ENCODE measurements at places on chromosomes 2 and 18.
A peak's percentile ranks its signal among the peaks of the same experiment; 100 is the strongest.

- no peak for ATAC-seq
Observed at GRCh38 chr2:227805578-227805977, 8.1 kb upstream of the CCL20 start.

DNA sequence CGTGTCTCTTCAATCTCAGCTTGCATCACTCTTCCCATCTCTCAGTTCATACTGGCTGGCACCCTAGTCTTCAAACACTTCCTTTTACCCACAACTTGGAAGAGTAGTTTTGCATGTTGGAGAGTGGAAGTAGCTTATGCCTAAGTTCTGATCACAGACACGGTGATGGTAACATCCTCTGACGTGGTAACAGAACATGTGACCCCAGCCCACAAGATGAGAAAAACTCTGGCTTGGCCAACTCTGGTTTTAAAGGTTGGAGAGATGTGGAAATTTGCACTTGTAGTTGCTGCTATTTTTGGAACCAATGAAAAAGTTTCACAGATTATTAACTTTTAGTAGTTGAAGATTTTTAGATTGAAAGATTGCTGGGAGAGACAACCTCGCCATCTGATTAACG, 155.4 kb upstream of the SLC35G4 start:
- ATAC-seq: no peak

GRCh38 chr2:163665817-163666216, 70.0 kb downstream of the FIGN start:
- ATAC-seq: no peak

- no peak for ATAC-seq
Observed at GRCh38 chr2:109631741-109632140, 17.6 kb downstream of the SOWAHC start.

DNA sequence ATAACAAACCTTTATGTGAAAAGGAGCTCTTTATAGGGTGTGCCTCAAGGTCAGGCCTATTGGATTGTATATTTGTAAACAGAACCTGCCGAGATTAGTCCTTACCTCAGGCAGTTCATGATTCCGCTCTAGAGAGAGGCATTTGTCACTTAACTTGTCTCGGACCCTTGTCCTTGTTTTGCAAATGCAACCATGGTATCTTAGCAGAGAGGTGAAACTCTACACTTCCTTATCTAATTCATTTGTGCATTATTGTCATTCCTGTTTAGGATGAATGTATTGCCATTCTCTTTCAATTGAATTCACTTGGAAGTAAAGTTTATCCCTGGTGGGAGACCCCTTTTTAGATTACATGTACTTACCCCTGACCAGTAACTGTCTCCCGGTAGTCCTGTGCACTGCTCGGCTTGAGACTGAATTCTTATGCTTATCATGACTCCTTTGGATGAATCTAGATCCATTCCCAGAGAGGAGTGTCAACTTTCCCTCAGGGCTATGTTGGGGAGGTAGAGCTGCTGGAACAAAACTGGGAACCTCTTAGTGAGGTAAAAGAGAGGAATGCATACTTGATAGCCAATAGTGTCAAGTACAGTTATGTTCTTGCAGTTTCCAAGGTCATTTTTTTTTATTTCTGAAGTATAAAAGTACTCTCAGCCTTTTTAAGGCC, 46.6 kb downstream of the SGPP2 start:
- no peak for ATAC-seq

- ATAC-seq: no peak
Observed at GRCh38 chr18:55879331-55879730, 291.3 kb upstream of the TCF4 start.

DNA sequence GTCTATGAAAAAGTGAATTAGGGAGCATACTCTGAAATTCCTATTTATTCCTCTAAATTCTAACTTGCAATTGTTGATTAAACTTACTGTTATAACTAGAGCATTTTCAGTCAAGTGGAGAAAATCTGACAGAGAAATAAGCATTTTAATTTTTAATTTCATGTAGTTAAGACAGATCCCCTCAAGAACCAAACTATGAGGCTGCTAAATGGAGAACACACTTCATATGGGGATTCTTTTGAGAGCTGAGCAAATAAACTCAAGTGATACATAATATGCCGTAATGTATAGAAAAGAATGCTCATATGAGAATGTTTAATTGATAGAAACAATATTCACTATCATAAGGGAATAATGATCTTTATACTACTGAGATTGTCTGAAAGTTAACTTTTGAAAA, 340.8 kb downstream of the ERBB4 start:
- ATAC-seq: no peak

GRCh38 chr18:35193316-35193715, 47.5 kb upstream of the ZNF397 start:
- no peak for ATAC-seq

- no peak for ATAC-seq
Observed at GRCh38 chr18:57839942-57840381, 36.8 kb upstream of the ATP8B1 start.

DNA sequence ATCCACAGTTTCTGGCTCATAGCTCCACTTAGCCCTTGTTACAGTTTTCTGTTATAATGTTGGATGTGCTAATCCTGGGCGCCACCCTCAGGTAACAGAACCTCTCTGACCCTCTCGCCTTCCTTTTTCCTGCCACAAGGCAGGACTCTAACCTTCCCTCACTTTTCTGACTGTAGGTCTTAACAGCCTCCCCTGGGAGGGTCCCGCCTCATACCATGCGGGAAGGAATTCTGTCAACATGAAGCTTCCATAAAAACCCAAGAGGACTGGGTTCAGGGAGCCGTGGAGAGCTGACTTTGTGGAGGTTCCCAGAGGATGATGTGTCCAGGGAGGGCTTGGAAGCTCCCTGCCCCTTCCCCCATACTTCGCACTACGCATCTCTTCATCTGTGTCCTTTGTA, 11.9 kb upstream of the RAB17 start:
- ATAC-seq: no peak

- no peak for ATAC-seq
Observed at GRCh38 chr2:24542269-24542872, 51.3 kb downstream of the NCOA1 start.

GRCh38 chr2:72097276-72097675, 50.4 kb downstream of the CYP26B1 start:
- ATAC-seq: no peak

GRCh38 chr2:156748221-156748620, 312.0 kb downstream of the GPD2 start:
- no peak for ATAC-seq

- no peak for ATAC-seq
Observed at GRCh38 chr18:79129120-79129519, 59.9 kb downstream of the ATP9B start.

DNA sequence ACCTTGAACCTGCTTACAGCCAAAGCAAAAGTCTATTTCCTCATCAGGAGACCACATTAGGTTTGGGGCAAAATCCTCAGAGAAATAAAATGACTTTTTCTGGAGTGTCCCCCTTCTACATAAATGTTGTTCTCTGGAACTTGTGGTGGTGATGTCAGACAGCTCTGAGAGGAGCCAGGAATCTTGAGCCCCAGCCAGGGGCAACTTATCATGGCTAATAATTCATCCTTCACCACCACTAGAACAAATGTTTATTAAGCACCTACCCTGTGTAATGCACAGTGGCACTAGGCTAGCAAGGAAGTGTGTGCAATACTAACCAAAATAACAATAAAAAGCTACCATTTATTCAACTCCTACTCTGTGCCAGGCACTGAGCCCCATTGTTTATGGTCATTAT, 9.0 kb upstream of the BMP10 start:
- no peak for ATAC-seq

- no peak for ATAC-seq
Observed at GRCh38 chr2:120984046-120984445, 248.4 kb downstream of the GLI2 start.

DNA sequence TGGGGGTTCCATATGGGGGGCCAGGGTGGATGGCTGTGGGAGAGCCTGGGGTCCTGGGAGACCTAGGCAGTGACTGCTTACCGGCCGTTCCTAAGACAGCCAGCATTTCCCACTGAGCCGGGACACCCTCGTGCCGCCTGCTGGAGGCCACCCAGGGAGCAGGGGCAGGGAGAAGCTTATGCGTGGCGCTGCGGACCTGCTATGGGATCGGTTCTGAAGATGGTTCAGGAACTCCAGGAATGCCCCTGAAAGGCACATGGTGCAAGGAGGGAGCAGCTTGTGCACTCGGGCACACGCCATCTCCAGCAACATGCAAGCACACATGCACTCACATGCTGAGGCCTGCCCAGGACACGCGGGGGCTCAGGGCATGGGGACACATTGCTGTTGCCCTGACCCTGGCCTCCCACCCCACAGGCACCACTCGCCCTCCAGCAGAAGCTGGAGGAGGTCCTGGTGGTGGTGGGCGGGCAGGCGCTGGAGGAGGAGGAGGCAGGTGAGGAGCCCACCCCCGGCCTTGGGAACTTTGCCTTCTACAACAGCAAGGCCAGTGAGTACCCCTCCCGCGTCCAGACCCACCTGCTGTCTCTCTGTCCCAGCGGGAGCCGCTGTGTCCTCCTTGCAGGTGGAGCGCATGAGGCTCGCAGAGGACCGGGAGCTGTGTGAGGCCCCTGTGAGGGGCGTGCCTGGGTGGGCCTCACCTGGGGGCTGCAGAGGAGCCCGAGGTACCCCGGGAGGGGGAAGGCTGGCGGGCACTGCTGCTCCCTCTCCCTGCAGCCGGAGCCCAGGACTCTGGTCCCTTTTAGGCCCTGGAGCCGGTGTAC, 4.1 kb downstream of the KLHL30 start:
- no peak for ATAC-seq

- ATAC-seq: peak; percentile 75
Observed at GRCh38 chr2:42342061-42342794, 18.8 kb downstream of the COX7A2L start.

GRCh38 chr2:16652296-16653082, 13.1 kb downstream of the CYRIA start:
- ATAC-seq: no peak

- ATAC-seq: no peak
Observed at GRCh38 chr2:32617599-32618189, 10.2 kb upstream of the TTC27 start.

- no peak for ATAC-seq
Observed at GRCh38 chr2:224969095-224969494, 73.2 kb downstream of the DOCK10 start.

- peak; percentile 79 for ATAC-seq
Observed at GRCh38 chr2:127080938-127081755, 25.8 kb downstream of the BIN1 start.

DNA sequence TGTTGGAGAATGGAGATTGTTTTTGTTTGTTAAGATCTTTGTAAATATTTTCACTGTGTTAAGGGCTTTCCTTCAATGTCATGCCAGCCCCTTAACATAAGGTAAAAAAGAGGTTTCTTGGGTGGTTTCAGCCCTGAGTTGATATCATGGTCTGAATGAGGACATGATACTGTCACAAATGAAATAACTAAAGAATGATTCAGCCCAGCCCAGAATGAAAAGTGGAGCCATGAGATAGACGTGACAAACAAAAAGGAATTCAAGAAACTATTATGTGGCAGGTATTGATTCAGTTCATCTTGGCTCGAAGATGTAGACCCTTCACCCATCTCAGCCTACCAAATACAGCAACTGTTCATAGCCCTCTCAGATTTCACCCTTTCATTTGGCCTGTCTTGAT, 88.6 kb upstream of the TTN start:
- ATAC-seq: no peak

- no peak for ATAC-seq
Observed at GRCh38 chr2:231187736-231188505, 10.5 kb upstream of the ARMC9 start.

GRCh38 chr2:233674995-233675394, 3.3 kb downstream of the UGT1A9 start:
- no peak for ATAC-seq

DNA sequence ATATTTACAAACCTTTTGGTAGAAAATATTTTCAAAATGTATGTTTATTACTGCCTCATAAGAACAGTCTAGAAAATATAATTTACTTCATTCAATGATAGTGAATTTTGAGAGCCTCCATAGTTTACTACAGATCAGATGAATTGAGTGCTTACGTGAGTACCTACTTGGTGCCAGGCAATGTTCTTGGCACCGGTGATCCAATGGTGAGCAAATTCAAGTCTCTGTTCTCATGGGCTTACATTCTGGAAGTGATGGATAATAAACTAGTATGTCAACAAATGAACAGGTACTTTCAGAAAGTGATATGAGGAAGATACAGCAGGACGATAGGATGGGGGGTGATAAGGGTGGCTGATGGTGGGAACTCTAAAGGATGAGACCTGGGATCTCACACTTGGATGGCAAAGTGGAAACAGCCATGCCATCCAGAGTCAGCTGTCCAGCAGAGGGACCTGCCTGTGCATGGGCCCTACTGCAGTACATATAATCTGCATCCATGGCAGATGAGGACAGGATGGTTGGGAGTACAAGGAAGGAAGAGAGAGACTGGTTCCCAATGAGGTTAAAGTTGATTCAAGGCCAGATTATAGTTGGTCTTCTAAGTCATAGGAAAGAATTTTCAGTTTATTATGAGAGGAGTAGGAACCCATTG, 277.0 kb downstream of the NEDD4L start:
- ATAC-seq: no peak

GRCh38 chr2:618422-618990, 58.7 kb downstream of the TMEM18 start:
- no peak for ATAC-seq

GRCh38 chr2:68747900-68748299, 13.3 kb downstream of the ARHGAP25 start:
- ATAC-seq: no peak

DNA sequence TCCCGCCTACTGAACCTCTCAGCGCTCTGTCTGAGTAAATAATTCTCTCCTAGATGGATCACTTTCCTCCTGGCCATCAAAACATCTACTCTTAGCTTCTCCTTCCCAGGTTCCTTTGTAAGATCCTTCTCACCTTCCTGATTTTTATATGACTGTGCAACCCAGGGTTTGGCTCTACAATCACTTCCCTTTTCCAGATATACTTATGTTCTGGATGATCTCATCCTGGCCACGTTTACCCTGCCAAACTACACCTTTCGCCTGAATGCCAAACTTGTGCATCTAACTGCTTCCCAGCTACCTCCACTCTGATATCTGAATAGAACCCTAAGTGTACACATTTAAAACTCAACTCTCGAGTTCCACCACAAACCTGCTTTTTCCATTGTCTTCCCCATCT, 290.5 kb upstream of the REV1 start:
- no peak for ATAC-seq

GRCh38 chr2:37282746-37283145, 41.9 kb downstream of the PRKD3 start:
- ATAC-seq: no peak

GRCh38 chr2:237236188-237236587, 150.5 kb downstream of the COPS8 start:
- ATAC-seq: no peak

GRCh38 chr2:159026170-159026569, 57.7 kb downstream of the TANC1 start:
- no peak for ATAC-seq
